Smooth muscle cell of trachea (primary cell): ENCODE measurements at places on chromosomes 1 and 21. TPM values are rescaled to one million over a fixed set of nuclear protein-coding genes. Genes with fewer than 3 reads are reported as not detected.

Gene GRIK3
- not detected in 2 replicates for total RNA-seq

Gene RIPK4
- 0.15 TPM in 1 of 2 replicates, not detected in the other for total RNA-seq

Gene LRIF1
- total RNA-seq: 7.8 and 11.1 TPM in 2 replicates

Gene CLEC20A
- total RNA-seq: not detected in 2 replicates

Gene CFHR5
- total RNA-seq: not detected in 2 replicates

Gene TIE1
- total RNA-seq: 0.17 and 5.5 TPM in 2 replicates

Gene TMEM240
- total RNA-seq: 4.5 and 5.5 TPM in 2 replicates

Gene HSD3B2
- not detected in 2 replicates for total RNA-seq

Gene CRYZ
- 25.6 and 84.2 TPM in 2 replicates for total RNA-seq

Gene CAMSAP2
- total RNA-seq: 30.3 and 31.1 TPM in 2 replicates

Gene OR2L8
- total RNA-seq: not detected in 2 replicates
